ENCODE measurements at places on chromosomes 6 and 20.
A peak's percentile ranks its signal among the peaks of the same experiment; 100 is the strongest.

- no peak for DNase-seq
Measured at GRCh38 chr6:105974986-105975385, 111.2 kb upstream of the PRDM1 start.

DNA sequence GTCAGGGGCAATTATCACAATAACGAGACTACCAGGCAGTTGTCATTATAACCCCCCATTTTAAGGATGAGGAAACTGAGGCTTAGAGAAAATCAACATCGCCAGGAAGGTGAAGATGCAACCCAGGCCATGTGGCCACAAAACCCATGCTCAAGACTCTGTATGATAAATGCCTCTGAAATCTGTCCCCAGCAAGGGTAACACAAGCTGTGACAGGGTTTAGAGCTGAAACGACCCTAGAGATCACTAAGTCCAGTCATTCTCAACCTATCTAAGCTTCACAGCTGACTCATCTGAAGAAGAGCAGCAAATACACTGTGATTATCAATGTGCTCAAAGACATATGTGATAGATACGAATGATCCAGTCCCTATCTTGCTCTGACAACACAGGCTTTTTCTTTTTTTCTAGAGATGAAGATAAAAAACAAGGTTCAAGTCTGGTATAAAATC is 47.0 kb downstream of the ARHGAP18 start:
- DNase-seq, result no peak

DNA sequence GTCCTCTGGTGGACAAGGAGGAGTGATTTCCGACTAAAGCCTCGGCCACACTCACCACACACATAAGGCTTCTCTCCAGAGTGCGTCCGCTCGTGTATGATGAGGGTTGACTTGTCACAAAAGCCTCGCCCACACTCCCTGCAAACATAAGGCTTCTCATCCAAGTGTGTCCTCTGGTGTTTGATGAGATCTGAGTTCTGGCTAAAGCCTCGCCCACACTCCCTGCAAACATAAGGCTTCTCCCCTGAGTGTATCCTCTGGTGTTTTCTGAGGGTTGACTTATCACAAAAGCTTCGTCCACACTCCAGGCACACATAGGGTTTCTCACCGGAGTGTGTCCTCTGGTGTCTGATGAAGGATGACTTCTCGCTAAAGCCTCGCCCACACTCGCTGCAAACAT is 12.9 kb upstream of the SNRPB start:
- no peak for DNase-seq

- no peak for DNase-seq
Measured at GRCh38 chr6:162372106-162372505, 355.5 kb downstream of the PRKN start.

- no peak for DNase-seq
Measured at GRCh38 chr20:24786111-24786495, 163.0 kb upstream of the CST7 start.

- DNase-seq, result no peak
Measured at GRCh38 chr6:75397656-75398465, 95.7 kb downstream of the FILIP1 start.

GRCh38 chr20:42063141-42063540 is 445.0 kb upstream of the CHD6 start:
- no peak for DNase-seq

DNA sequence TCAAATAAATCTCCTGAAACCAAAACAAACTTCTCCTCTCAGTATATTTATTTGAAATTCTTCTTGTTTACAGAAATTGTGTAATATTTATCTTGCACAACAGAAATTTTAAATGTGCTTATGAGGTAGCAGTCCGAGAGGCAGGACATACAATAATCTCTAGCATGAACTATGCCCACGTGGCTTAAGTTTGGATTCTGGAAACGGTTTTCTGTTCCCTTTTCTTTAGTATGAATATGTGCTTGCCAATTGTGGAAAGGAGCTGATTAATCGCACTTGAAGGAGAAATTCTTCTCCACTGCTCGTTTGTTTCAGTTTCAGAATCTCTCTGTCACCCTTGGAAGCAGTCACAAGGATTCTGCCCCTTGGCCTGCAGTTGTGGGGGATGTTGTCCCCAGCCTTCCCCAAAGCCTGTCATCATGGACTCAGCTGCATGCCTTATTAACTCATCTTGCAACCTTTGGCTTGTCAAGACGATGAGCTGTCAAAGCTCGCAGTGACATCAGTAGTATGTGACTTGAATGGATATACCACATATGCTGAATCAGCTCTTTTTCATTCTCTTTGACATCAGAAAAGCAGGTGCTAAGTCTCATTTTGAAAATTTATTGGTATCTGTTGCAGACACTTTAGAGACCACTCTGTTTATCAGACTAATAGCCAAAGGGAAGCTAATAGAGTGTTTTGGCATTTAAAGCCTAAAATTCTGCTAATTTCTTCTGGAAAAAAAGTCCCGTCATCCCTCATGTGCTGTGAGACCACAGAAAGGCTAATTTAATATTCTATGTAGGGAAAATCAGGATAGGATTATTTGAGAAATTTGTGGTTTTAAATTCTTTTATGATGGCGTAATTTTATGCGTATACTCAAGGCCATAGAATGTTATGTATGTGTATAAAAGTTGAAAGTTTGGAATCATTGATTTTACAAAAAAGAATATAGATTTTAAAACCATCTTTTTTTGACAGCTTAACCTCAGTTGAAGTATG is 186.8 kb downstream of the ARID1B start:
- DNase-seq, result peak; percentile 52

DNA sequence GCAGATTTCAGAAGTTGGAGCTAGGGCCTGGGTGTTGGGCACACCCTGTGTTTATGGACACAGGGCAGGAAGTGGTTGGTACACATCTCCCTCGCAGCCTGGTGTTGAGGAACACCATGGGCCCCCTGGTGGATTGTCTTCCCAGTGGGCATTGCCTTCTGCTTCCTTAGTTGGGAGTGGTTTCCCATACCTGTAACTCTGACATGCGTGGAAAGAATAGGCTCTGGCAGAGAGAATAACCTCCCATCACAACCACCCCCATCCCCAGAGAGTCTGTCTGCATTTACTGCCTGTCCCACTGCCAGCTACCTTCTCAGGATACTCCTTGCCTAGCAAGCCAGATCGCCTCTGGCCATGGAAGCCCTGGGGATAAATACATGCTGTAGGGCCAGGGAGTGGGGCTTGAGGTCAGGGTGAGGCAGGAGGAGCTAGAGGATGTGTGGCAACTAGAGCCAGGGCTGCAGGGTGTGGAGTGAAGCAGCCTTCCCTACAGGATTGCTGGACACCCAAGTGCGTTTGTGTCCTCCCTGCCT is 14.7 kb downstream of the LRRC73 start:
- DNase-seq, result no peak

- DNase-seq, result no peak
Measured at GRCh38 chr6:3571250-3571681, 114.4 kb upstream of the SLC22A23 start.

- no peak for DNase-seq
Measured at GRCh38 chr6:161607696-161608297, 333.9 kb upstream of the AGPAT4 start.
